LNCaP clone FGC (cell line): ENCODE measurements at places on chromosomes 7 and 10.
A peak's percentile ranks its signal among the peaks of the same experiment; 100 is the strongest.

DNA sequence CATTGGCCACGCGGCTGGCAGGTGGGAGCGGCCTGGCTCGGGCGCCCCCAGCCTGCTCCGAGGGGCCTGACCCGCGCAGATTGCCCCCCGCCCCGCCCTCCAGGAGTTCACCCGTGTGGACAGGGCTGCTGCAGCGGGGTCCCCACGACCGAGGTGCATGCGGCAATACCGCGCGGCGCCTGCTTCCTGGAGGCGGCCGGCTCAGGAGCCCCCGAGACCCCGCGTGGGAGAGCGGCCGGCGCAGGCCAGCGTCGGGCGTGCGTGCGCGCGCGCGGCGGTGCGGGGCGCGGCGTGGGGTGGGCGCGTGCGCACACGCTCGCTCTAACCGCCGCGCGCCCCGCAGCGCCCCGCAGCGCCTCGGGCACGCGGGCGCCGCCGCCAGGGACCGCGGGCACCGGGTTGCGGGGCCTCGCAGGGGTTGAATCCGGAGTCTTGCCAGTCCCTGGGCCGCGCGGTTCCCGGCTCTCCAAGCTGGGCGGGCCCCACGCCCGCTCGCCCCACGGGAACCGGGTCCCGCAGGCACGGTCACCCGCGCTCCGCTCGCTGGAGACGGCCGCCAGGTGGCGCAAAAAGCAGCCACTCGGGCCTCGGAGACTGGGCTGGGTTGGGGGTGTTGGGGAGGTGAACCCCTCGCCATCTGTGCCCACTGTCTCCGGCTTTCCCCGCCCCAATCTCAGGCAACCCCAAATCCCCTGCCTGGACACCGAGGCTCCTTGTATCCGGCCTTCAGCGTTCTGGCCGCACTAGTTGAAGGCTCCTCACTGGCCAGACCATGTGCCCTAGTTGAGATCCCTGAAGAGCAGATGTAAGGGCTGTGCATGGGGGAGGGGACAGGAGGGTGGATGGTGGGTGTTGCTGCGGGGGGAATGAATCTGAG is 1.3 kb upstream of the ACHE start:
- DNase-seq: no peak

- no peak for DNase-seq
Measured at GRCh38 chr7:121579639-121580038, 183.5 kb upstream of the FAM3C start.

DNA sequence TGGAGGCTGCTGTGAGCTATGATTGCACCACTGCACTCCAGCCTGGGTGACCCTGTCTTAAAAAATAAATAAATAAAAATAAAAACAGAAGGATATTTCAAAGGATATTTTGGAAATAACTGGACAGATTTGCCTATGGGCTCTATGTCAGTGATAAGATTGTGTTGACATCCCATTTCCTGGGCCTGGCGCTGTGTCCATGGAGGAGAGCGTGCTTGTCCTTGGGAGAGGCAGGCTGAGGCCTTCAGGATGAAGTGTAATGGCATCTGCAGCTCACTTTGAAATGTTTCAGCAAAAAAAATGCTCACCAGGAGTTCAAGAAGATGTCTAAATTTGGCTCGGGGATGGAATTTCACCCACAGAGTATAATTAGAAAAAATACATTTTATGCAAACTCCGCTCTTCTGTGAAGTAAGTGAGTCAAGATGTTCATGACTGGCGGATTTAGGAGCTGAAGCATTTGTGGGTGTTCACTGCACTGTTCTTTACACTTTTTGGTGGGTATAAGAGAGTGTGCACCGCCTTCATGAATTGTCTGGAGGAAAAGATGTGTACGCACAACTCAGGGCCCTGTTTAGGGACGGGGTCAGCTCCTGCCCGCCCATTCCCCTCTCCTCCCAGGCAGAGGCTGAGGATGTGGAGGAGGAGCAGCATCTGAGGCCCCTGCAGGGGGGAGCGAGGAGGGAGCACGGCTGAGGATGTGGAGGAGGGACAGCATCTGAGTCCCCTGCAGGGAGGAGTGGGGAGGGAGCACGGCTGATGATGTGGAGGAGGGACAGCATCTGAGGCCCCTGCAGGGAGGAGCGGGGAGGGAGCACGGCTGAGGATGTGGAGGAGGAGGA is 18.5 kb upstream of the FOXL3 start:
- no peak for DNase-seq

- no peak for DNase-seq
Measured at GRCh38 chr7:5682551-5683279, 98.7 kb downstream of the RNF216 start.

GRCh38 chr7:96654630-96655188 is 54.9 kb downstream of the SEM1 start:
- no peak for DNase-seq

GRCh38 chr10:3766046-3766756 is 18.8 kb downstream of the KLF6 start:
- no peak for DNase-seq

GRCh38 chr7:135620980-135621850 is 41.1 kb upstream of the STMP1 start:
- DNase-seq: peak; percentile 54

GRCh38 chr10:124703778-124704427 is 40.3 kb downstream of the FAM53B start:
- DNase-seq: peak; percentile 6

GRCh38 chr7:84610390-84610789 is 415.8 kb upstream of the SEMA3A start:
- no peak for DNase-seq

- no peak for DNase-seq
Measured at GRCh38 chr7:108149908-108150307, 19.7 kb upstream of the LAMB4 start.

DNA sequence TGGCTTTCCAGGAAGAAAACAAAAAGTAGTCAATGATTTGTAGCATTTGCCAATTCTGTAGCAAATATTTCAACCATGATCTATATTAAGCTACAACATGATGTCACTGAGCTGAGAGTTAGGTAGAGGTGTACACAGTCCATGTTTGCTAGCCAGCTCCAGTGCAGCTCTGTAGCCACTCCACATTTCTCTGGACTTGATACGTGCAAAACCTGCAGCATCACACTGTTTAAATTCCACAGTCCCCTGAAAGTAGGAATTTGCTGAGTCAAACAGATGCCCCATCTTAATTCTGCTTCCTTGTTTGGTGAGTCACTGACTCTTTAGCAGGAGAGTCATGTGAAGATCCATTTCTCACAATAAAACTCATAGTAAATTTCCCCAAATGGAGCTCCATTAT is 89.8 kb upstream of the LRRTM3 start:
- DNase-seq: no peak

DNA sequence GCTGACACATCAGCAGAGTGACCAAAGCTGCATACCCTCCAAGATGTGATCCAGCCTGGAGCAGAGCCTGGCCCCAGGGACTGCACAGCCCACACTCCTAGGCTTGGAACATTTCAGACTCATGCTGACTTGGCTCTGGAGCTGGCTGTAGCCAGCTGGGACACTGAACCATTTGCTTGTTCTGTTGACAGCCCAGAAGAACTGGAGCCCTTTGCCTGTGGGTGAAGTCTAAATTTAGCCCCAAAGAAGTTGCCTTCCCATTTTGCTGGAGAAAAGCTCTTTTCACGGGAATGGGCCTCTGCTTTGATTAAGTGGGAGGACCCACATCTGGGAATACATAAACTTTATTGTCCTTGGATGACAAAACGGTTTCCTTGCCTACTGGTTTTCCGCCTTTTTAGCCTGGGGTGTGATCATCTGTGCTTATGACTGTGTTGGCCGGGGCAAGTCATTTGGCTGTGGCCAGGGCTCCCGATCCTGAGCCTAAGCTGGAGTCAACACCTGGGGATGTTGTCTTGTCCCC is 186.2 kb upstream of the BMPER start:
- DNase-seq: no peak

- DNase-seq: no peak
Measured at GRCh38 chr7:119197172-119197876, 972.8 kb downstream of the ANKRD7 start.

DNA sequence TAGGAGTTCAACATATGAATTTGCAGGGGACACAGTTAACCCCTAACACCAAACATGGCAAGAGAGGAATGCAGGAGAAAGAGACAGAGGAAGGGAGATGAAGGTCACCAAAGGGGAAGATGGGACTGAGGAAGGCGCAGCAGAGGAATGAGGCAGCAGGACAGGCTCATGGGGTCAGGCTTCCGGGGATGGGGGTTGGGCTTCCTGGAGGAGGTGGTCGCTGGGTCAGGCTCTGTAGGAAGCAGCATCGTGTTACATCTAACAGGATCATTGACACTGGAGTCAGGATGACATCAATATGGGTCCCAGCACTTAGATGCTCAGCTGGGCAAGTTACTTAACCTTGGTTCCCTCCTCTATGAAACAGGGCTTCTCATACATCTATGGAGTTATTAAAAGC is 113.2 kb downstream of the NPTX2 start:
- no peak for DNase-seq

DNA sequence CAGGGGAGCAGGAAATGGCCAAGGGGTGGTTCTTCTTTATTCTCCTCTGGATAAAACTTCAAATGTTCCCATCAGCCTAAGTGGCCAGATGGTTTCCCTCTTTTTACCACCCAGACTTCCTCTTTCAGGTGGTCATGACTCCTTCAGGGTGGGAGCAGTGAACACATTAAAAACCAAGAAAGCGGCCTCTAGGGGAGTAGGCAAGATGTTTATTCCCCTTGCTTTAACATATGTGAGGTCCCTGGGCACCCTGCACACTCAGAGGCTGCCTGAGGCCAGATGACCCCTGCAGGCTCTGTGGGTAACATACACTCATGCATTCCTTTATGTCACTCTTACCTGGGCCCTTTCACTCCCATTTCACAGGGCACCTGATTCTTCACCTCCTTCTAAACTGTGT is 357.4 kb downstream of the ABCA13 start:
- DNase-seq: no peak

DNA sequence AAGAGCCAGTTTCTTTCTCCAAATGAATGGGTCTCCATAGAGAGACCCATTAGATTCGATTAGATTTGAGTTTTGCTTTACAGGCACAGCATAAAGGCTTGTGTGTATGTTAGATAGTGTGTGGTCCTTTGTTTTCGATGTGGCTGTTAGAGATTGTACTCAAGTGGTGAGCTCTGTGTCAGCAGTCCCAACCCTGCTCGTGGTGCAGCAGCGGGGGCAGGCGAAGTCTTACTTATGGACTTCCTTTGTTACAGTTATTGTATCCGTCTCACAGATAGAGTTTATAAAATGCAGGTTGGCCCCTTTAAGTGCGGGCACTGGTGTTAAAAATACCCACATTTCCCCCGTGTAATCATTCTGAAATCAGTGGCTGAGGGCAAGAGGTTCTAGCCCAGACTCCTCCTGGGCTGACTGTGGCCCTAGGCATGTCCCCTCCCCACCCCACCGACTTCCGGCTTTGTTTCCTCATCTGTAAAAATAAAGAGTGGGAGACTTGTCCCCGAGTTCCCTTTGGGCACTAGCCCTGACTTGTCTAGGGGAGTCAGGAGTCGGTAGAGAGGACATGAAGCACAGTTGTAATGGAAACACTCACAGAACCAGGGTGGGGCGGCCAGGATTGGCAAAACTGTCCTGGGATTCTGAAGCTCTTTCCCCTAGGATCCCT is 28.6 kb downstream of the MTURN start:
- DNase-seq: no peak

DNA sequence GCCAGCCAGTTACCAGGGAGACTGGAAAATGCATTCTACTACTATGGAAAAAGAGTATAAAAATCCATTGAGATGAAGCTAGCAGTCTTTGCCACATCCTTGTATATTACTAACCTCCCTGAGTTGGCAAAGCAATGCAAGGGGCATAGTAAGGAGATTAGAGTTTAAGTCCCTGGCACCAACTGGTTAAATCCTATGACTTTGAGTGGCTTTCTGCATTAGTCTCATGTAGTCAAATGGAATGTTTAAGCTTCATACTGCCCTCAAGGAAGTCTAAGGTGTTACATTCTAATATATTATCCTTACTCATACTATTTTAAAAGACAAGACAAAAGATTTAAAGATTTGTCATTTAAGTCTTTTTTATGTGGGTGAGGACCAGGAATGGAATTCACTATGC is 110.1 kb downstream of the INHBA start:
- DNase-seq: no peak

- no peak for DNase-seq
Measured at GRCh38 chr10:8913720-8914119, 859.2 kb downstream of the GATA3 start.

DNA sequence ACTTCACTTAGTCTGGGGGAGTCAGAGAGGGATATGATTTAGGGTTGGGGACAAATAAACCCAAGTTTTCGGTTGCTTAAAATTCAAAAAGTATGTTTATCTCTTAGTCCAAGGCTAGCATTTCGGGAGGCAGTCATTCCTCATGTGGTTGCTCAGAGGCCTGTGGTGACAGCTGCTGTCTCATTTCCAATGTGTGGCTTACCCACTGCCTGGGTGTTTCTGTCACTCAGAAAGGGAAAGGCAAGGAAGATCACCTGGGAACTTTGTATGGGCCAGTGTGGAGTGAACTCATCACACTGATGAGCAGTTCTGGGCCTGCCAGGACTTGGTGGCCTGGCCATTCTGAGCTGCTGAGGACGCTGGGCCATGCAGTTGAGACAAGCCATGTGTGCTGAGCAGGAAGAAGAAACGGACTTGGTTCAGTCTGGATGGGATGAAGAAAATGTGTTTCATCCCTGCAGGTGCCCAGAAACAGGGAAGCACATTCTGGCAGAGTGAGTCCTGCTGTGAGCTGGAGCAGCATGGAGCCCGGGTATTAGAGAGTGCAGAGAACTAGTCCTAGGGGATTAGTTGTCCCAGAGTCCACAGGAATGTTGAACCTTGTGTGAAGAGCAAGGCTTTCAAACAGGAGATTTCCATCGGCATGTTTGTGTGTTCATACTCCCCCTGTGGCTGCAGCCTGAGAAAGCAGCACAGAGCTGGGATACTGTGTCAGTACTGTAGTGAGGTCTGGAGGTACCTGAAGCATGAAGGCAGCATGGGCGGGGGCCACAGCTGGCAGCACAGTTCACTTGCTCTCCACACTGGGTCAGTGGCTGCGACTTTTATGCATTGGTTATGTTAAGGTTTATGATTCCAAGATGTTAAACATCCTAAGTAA is 211.1 kb upstream of the IGFBP3 start:
- DNase-seq: no peak

DNA sequence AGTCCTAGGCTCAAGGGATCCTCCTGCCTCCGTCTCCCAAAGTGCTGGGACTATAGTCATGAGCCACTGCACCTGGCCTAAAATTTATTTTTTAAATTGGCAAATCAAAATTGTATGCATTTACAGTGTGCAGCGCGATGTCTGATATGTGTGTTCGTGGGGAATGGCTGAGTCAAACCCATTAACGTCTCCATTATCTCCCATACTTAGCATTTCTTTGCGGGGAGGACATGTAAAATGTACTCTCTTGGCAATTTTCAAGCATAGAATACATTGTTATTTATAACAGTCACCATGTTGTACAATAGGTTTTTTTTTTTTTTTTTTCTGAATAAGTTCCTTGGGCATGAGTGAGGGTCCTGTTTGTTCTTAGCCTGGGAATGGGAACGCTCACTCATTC is 3.8 kb downstream of the TMEM184A start:
- no peak for DNase-seq

- DNase-seq: no peak
Measured at GRCh38 chr7:39336442-39336841, 229.8 kb upstream of the YAE1 start.

GRCh38 chr7:44221231-44221791 is 20.5 kb downstream of the YKT6 start:
- DNase-seq: no peak
